ENCODE measurements at places on chromosomes 4 and X.

DNA sequence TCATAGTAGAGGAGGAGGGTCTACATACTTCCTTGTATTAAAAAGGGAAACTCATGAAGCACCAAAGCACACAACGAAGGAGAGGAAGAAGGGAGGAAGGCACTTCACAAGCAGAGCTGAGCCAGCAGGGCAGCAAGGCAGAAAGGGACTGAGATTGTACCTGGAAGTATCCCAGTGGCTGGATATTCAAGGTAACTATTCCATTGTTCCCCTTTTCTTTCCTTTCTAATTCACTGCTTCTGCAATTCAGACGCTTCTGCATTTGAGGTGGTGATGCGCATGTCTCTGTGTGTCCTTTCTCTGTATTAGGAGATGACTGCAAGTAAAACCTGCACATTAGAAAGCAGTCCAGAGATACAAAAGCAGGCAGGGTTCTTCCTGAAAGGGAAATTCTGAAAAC lies 54.9 kb downstream of the UBQLN2 start:
- DNase-seq = no peak

- DNase-seq = no peak
Observed at GRCh38 chr4:28287831-28288233, 1427.2 kb downstream of the STIM2 start.

DNA sequence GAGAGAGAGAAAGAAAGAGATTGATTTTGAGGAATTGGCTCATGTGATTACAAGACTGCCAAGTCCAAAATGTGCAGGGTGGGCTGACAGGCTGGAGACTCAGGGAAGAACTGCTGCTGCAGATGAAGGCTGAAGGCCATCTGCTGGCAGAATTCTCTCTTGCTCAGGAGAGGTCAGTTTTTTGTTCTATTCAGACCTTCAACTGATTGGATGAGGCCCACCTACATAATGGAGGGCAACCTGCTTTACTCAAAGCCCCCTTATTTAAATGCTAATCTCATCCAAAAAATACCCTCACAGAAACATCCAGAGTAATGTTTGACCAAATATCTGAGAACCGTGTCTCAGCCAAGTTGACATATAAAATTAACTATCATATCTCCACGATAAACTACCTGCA lies 38.2 kb upstream of the MAMLD1 start:
- no peak for DNase-seq

DNA sequence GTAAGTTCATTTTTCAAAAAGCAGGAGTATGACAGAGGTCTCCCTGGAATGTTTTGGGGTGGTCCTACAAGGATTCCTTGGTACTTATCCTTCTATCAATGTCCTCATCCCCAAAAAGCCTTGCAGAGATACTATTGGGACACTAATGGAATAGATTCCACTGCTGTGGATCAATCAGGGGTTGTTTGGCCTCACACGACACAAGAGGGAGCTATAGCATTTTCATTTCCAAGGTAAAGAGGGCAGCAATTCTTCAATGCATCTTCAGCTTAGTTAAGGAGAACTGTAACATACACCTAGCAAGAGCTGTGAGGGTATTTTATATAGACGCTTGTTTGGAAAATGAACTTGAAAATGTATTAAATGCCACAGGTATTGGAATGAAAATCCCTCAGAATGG lies 50.9 kb downstream of the USP26 start:
- no peak for DNase-seq

DNA sequence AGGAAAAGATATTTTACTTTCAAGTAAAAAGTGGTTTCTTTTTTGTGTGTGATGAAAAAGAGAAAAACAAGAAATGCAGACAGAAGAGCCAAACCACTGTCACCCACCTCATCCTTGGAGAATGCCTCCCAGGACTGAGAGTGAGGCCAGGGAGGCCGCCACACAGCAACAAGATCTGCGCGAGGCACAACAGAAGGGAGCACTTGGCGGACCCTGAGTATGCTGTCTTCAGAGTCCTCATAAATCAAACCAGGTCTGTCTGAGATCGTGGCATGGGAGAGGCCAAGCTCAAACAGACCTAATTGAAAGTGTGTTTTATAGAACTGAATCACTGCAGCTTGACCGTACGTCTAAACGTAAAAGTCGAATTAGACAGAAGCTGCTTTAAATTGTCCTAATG lies 134.3 kb upstream of the VCX2 start:
- DNase-seq = no peak

- DNase-seq = no peak
Observed at GRCh38 chrX:11444052-11444451, 150.8 kb downstream of the AMELX start.

GRCh38 chrX:41695426-41695825 lies 6.7 kb downstream of the GPR34 start:
- no peak for DNase-seq

- no peak for DNase-seq
Observed at GRCh38 chr4:171718069-171718468, 95.1 kb upstream of the GALNTL6 start.

DNA sequence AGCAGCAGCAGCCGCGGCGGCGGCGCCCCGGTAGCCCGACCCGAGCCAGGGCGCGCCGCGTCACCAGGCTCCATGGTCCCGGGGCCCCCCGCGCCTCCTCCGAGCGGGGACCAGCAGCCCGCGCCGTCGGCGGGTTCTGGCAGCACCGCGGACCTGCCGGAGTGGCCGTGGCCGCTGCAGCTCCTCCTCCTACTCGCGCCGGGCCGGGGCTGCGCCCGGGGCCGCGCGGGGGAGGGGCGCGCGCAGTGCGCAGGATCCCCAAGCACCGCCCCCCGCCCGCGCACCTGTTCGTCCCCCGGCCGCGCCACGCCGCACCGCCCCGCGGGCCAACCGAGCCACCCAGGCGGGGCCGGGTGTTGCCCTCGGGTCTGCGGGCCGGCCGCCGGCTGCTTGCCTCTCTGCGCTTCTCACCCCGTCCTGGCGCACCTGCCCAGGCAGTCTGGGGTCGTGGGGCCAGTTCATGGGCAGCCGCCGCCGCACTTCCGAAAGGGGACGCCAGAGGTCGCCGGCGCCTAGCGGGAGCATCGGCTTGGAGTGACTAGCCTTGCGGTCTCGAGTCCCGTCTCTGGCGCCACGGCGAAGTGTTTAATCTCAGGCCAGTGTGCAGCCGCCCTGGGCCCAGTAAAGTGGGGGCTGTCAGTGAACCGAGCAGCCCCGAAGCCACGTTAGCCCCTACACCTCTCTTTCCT lies at the start of gene SLC9A7:
Gene SLC9A7, minus strand, starts transcription at position 163 of the 689 bp plus-strand sequence. Its CDS starts 89 bp downstream, at position 74.
- peak; percentile 77 for DNase-seq

DNA sequence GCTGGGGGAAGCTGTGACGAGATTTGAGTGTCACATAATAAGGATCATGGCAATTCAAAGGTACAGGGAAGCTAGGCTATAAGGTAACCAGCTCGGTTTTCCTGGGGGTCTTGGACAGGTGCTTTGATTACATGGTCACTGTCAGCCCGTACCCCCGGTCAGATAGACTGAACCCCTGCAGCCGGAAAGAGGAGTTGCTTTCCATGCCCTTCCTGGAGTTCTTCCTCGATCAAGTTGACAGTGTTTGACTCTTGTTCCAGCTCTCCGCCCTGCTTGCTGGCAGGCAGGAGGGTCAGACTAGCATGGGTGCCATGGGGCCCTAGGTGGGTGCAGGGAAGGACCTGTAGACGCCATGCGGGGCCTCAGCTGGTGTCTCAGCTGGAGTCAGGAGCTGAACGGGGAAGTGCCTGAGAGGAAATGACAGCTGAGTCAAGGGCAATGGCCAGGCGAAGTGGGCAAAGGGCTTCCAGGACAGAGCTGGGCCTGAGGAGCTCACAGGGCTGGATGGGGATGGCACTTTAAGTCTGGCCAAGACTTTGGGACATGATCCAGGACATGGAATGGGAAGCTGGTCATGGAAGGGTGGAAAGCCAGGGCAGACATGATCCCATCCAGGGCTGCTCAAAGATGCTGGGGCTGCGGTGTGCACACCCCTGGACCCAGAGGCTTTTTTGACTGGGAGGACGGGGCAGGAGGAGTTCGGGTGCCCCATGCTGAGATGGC lies 1.6 kb downstream of the TMEM187 start:
- DNase-seq = no peak

DNA sequence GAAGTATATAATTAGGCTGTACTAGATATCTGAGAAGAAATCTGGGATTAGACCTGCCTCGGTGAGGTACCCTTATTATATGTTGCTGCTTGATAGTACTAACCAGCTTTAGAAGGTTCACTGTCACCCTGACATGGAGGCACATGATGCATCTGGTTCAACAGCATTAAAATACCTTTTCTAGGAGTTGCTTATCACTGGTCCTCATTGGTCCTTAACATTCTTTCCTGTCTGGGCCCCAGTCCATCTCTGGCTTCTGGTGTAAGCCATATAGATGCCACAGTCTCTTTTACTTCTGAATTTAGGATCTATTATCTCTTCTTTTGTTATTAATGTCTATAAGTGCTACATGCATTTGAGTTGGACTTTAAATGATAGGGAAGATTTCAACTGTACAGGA lies 40.2 kb downstream of the GPRIN3 start:
- no peak for DNase-seq

Measured in progenitor cell of endocrine pancreas (in vitro differentiated cells).